Midbrain (tissue), 1 donor: ENCODE measurements at places on chromosomes 3 and 15.

DNA sequence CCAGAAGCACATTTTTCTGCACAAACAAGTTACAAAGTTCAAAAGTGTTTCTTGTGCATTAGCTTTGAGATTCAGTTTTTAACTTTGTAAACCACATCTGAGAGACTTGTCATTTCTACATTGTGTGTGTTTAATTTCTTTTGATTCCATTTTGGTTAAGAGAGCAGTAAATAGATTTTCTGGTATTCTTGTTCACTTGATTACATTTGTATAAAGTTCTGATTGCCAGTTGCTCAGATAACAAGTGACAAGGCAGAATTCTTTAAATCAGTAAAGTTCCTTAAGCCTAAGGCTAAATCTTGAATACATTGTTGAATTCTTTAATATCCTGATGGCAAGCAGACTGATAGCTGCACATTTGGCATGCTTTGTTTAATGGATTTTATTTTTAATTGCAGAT lies 3.1 kb upstream of the FBXO22 start:
- no peak for DNase-seq

DNA sequence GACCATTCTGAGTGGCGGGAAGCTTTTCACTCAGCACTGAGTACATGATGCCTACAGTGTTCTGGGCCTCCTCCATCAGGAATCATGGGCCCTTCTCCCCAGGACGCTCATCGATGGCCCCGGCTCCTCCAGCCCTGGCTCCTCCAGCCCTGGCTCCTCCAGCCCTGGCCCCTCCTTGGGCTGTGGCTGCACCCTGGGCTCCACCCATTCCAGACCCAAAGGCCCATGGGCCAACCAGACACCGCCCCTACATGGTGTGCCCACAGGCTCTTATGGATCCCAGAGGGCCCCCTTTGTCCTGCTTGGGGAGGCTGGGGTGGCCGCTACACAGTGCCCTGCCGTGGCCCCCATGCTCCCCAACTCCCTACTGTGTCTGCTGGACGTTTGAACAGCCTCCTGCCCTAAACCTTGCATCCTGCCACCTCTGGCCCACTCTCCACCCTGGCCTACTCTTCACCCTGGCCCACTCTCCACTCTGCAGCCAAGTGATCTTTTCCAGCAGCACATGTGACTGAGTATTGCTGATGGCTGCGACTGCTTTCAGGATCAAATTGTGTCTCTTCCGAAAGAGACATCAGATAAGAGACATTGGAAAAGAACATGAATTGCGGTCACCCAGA lies 57.9 kb downstream of the APBA2 start:
- DNase-seq, result no peak

GRCh38 chr3:189836795-189837194 lies 205.6 kb downstream of the TP63 start:
- DNase-seq, result no peak

GRCh38 chr3:135688003-135688402 lies 277.5 kb upstream of the PPP2R3A start:
- DNase-seq, result no peak

DNA sequence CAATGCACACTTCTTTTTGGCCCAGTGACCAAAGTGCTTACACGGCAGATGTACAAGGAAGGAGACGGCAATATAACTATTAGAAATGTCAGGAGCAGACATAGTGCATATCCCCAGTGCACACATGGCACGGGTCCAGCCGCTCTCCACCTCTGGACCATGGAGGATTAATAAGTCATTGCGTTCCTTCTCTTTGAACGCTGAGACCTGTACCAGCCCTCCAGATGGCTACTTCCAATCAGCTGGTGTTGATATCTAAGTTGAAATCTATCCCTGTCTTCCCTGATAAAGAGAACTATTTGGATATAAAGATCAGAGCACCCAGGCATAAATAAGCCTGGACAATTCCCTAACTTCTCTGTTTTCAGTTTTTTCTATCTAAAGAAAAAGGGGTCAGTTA lies 212.5 kb downstream of the CADPS start:
- no peak for DNase-seq

DNA sequence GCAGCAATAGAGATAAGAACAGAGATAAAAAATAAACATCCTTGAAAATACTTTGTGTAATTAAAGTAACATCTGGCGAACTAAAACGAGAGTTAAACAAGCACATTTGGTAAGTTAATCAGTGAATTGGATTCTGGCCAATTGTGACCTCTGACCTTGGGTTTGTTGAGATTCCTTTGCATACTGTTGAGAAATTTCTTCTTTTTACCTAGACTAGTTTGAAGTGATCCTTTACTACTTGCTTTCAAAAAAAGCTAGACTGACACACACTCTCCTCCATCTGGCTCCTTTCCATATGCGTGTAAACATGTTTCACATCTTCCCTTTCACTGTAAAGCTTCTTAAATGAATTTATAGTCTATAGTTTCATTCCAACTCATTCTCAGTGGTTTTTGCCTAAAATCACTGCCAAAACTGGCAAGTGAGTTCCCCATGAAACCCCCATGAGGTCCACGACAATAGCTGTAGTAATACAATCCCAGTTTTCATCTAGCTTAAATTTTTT lies 17.3 kb upstream of the GBE1 start:
- no peak for DNase-seq

GRCh38 chr3:81645248-81645647 lies 116.2 kb downstream of the GBE1 start:
- no peak for DNase-seq

GRCh38 chr3:74054566-74054965 lies 429.8 kb upstream of the PDZRN3 start:
- DNase-seq, result no peak

GRCh38 chr3:120764206-120764605 lies 21.7 kb downstream of the GTF2E1 start:
- no peak for DNase-seq

DNA sequence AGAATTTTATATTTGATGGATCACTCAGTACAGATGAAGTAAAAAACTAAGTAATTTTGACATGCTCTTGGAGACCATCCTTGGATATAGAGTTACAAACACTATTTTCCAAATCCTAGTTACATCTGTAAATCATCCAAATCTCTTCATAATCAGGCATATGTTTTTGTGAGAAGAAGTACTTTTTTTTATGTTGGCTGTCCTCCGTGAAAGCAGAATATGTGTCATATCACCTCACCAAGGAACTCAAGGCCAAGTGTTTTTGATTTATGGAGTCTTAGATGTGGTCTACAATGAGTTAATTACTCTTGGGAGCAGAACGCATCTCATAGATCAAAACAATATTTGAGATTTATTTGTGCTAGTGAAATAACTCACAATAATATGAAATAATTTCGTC lies 416.5 kb upstream of the TGFBR2 start:
- DNase-seq, result no peak

- no peak for DNase-seq
Measured at GRCh38 chr3:194623449-194624290, 9.5 kb downstream of the TMEM44 start.

- DNase-seq, result no peak
Measured at GRCh38 chr3:14962762-14963161, 15.4 kb downstream of the NR2C2 start.
